NCI-H1105 (cell line): ENCODE measurements at places on chromosomes 4 and X.

- peak; percentile 21 for DNase-seq
Observed at GRCh38 chr4:146382194-146382593, 139.5 kb downstream of the SLC10A7 start.

GRCh38 chrX:107747596-107748161 is 27.9 kb downstream of the TSC22D3 start:
- DNase-seq, result peak; percentile 71

GRCh38 chr4:71133491-71133890 is 140.0 kb downstream of the DCK start:
- DNase-seq, result no peak

GRCh38 chr4:119529788-119530187 is 98.8 kb downstream of the PDE5A start:
- DNase-seq, result no peak

DNA sequence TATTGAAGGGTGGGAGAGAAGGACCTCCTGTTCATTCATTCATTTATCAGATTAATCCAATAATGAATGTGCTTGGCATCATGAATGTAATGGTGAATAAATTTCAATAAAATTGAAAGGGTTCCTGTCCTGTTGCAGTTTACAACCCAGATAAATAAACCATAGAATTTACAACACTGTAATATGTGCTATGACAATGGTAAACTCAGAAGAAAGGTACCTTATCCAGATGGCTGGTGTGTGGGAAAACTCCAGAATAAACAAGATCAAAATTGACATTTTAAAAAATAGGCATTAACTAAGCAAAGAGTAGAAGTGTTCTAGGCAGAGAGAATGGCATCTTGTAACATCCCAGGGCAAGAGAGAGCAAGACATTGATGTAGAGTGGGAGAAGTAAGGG is 15.3 kb downstream of the ARL13A start:
- DNase-seq, result no peak

- DNase-seq, result no peak
Observed at GRCh38 chrX:118208481-118208880, 91.9 kb upstream of the KLHL13 start.

DNA sequence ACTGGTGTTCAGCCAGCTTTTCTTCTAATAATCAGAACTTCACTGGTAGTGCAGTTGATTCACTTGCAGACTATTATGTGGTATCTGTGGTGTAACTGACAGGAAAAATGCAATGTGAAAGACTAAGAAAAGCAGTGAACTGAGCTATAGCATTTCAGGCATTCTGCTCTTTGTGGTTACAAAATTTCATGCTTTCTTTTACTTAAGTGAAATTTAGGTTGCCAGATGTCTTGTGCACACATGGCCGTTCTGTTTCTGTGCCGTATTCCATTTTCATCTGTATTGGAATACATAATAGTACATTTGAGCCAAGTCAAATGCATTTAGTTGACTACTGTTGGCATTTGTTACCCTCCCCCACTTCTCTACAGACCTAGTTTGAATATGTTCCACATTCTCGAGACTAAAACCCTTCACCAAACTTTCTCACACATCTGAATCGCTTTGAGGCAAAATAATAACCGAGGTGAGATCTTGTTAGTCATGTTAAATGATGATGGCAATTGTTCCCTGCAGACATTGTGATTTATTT is 8.2 kb downstream of the RTL3 start:
- no peak for DNase-seq

DNA sequence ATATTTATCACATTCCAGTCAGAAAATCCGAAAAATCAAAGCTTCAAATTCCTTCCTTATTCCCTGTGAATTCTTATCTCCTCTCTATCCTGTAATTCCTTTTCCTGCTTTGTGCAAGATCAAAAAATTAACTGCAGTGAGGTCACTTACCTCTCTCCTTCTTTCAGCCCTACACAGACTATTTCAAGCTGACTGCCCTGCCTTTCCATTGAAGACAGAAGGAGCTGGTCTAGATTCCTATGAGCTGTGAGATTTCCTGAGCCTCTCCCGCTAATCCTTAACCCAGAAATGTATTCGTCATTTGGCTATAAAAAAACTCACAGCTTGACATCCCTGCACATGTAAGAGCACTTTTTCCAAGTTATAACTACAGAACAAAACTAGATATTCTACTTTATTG is 26.6 kb downstream of the TRIML2 start:
- DNase-seq, result no peak

GRCh38 chrX:154607370-154607769 is 11.7 kb downstream of the CTAG1B start:
- DNase-seq, result peak; percentile 51

DNA sequence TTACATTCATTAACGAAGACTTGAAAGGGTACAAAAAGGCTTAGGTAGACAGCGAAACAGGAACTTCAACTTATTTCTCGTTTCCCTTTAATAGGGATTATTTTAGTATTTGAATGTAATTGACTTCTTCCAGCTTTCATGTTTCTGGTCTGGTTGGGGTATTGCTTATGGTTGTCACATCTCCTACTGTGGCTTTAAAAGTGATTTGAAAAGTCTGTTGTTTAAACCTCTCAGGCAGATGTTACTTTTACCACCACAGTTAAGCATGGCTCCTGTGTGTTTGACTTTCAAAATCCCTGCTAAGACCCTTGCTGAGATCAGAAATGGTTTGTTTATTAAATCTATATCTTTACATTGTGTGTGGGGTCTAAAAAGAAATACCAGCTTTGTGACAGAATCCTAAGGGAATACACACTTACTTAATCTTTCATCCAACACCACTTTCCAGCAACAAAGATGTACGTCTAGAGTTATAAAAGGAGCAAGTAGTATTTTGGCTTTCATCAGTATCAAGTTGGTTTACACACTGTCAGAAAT is 661.2 kb downstream of the FAT4 start:
- DNase-seq, result no peak

- no peak for DNase-seq
Observed at GRCh38 chrX:81390237-81390636, 188.3 kb downstream of the SH3BGRL start.

DNA sequence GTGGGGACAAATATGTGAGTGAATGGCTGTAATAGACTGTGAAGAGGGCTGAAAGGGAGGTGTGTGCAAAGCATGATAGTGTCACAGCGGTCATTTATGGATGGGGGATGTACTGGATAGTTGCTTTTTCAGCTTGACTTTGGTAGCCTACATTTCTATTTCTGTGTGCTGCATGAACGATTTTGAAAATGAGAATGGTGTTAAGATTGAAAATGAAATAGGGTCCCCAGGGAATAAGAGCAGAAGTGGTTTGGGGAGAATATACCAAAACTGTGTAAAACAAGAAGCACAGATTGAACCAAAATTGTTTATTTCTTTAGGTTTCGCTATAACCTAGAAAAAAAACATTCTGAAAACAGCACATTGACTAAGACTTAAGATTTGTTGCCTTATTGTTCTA is 58.8 kb upstream of the CLNK start:
- no peak for DNase-seq

DNA sequence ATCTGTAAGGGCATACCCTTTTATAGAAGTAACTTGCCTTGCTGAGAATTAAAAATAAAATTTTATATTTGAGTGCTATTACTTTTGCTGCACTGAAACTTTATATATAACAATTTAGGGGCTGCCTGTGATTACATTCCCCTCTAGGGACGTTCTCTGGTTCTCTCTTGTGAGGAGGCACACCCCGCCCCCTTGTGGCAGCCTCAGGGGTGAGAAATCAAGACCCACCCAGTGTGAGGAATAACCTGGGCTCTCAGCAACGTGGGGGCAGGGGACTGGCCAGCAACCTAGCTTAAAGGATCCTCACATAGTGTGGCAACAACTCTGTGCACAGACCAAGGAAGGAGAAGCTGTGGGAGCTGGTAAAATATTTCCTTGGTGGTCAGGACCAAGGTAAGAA is 43.7 kb downstream of the MAGEA9 start:
- DNase-seq, result peak; percentile 27

DNA sequence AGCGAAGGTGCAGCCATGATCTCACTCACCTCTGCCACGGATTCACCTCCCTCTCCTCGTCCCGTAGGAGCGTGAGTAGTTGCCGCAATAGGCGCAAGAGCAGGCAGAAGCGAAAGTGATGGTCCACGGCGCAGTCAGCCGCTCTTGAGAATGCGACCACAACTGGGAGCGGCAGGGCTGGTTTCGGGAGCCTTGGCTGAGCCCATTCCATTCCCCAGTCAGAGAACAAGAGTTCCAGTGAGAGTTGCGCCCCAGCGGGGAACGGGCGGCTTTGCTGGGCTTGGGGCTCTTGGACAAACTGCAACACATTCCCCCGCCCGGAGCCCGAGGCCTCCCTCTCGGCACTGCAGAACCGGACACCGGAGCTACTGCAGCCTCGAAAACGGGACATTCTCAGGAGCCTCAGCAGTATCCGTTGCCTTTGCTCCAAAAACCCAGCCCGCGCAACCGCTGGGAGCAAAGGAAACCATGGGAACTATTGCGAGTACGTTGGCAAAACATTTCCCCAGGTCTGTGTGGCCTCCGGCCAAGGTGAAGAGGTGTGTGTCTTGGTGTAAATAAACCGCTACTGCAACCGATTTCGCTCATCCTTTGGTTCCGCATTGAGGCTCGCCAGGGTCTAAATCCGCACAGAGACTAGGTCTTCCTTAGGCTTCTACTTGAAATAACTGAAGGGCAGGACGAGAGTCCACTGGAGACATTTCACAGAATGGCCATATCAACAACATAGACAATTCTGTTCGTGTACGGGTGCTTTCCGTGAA is 5.7 kb upstream of the ZBTB33 start:
- DNase-seq, result peak; percentile 69

- DNase-seq, result no peak
Observed at GRCh38 chrX:154430479-154430878, 2.0 kb downstream of the ATP6AP1 start.

DNA sequence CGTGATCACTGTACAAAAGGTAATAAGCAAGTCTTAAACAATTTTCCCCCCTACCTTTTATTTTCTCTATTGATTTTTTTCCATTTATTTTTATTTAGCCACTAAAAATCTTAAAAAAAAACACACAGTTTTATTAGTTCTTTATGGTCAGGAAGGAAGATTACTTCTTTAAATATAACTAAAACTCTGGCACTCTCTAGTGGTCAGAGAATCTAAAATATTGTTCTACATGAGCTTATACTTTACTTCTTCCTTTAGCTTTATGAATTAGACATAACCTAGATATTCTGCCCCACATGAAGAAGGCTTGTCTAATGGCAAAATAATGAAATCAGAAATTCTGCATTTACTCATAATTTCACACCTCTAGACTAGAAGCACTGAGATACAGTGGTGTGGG is 135.2 kb downstream of the PDE5A start:
- DNase-seq, result no peak

GRCh38 chr4:108327642-108328382 is 159.1 kb upstream of the LEF1 start:
- DNase-seq, result no peak

DNA sequence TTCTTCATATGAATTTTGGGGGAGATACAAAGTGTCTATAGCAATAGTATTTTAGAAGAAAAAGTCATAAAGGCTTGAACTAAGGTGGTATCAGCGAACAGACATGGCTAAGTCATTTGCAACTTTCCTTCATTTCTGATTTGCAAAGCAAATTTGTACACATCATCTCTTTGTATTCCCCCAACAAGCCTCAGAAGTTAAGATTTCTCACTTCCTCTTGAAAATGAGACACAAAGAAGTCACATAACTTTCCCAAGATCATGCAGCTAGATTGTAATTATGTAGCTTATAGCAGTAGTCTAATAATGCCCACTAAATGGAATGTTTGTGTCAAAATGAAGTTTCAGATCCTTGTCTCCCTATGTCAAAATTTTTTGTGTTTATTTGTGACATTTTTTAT is 709.8 kb upstream of the HS3ST1 start:
- no peak for DNase-seq

DNA sequence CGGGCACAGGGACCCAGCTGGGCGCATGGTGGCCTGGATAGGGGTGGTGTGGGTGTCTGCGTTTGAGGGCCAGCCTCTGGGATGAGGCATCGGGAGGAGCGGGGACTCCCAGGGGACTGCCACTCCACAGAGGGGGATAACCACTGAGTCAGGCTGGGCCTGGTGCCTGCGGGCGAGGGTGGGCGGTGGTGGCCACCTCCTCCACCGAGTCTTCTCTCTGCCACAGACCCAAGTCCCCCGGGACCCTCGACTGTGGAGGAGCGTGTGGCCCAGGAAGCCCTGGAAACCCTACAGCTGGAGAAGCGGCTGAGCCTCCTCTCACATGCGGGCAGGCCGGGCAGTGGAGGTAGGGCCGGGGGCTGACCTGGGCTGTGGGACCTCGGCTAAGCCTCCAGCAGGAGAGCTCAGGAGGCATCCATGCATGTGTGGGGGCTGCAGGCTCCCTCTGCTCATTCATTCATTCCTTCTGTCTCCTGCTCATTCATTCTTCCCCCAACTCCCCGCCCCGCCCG is 26.4 kb downstream of the DOK7 start:
- no peak for DNase-seq

DNA sequence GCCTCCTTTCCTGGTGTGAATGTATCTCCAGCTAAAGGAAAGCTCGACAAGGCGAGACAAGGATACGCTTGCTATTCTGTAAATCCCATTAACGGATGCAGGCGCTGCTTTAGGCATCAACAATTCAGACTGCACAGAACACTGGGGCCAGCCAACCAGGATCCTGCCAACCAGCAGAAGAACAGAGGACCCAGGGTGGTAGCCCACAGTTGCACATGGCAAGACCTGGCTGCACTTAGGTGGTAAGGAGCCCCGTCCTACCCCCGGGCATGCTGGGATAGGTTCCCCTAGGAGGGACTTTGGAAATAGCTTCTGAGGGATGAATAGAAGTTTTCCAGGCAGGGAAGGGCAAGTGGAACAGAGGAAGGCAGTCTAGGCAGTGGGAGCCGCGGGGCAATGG is 20.7 kb downstream of the PSAPL1 start:
- no peak for DNase-seq

GRCh38 chrX:54066841-54067240 is 22.6 kb upstream of the PHF8 start:
- DNase-seq, result no peak

- peak; percentile 17 for DNase-seq
Observed at GRCh38 chr4:103719830-103720207, at the start of gene TACR3. TACR3 (minus strand) TSS chr4:103719985; CDS start chr4:103719675, 310 bp downstream.

- no peak for DNase-seq
Observed at GRCh38 chr4:78166622-78167021, 109.5 kb downstream of the FRAS1 start.

GRCh38 chr4:153341575-153342090 is 2.9 kb upstream of the MND1 start:
- no peak for DNase-seq
